ENCODE measurements at places on chromosomes 4 and X.

DNA sequence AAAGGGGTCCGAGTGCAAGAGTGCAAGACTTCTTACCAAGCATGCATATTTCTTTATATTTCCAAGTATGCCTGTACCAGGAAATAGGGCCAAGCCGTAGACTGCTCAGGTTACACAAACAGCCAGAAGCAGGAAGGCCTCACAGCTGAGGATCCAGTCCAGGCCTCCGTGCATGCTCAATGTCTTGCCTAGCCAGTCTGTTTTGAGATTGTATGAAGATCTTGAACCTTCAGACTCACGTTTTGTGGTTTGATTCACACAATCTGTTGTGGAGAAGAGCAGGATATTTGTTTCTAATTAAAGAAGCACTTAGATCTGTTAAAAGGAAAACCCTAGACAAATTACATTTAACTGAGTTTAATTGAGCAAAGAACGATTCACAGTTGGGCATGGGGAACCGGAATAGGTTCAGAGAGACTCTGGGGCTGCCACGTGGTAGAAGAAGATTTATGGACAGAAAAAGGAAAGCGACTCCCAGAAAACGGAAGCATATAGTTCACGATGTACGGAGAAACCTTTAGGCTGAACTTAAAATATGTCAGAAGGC, 1.2 kb downstream of the MGST2 start:
- peak; percentile 82 for DNase-seq

GRCh38 chr4:116064331-116064730, 950.9 kb upstream of the NDST4 start:
- no peak for DNase-seq

GRCh38 chr4:48939785-48940184, 33.2 kb upstream of the OCIAD2 start:
- no peak for DNase-seq

DNA sequence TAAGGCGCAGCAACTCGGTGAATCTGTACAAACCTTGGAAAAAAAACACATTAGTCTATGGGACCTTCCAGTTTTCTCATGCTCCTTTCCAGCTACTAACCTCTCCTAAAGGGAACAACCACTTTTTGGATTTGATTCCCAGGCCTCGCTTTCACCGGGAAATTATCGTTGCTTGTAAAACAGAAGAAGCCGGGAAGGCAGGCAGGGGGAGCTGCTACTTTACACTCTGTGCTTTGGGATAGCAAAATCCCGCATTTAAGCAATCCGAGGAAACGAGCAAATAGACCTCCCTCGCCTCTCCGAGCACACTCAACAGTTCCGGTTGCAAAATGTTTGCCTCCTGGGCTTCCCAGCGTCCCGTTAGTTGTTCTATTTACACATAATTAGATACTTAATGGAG, 1.2 kb downstream of the CD38 start:
- DNase-seq, result peak; percentile 44

DNA sequence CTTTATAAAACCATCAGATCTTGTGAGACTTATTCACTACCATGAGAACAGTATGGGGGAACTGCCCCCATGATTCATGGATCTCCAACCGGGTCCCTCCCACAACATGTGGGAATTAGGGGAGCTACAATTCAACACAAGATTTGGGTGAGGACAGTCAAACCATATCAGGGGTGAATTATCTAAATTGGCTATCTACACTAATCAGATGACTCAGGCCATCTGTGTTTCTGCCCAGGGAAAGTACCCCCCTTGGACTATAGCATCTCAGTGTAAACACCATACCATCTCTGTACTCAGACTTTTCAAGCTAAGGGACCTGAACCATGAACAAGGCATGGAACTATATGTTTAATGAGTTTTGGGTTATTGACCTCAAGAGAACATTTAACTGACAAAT, 76.8 kb downstream of the LNX1 start:
- DNase-seq, result no peak

- no peak for DNase-seq
Observed at GRCh38 chr4:168615294-168616065, 118.6 kb downstream of the PALLD start.

DNA sequence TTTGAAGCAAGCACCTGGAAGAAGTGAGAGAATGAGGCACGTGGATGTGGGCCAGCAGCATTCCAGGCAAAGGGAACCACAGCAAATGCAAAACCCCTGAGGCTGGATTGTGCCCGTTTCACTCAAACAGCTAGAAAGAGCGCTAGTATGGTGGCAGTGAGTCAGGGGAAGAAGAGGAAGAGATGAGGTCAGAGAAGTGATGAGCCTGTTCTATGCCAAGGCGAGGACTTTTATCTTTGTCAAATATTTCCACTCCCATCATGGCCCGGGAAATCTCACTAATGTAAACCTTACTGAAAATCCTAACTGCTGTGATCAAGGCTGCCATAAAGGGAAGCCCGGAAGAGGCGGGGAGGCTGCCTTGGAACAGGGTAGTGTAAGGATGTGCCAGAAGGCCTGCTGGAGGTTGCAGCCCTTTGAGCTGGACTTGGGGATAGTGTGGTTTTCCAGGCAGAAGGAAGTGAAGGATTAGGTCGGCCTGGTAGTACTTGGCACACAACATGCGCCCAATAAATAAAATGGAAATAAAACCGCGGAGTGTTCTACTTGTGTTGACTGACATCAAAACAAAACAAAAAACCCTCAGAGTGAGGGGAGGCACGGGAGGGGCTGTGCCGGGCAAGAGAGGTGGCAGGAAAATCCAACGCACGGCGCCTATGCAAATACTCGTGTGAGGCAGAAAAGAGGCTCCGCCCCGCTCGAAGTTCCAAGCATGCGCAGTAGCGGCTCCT, 1.2 kb upstream of the CDK16 start:
- DNase-seq, result peak; percentile 53

DNA sequence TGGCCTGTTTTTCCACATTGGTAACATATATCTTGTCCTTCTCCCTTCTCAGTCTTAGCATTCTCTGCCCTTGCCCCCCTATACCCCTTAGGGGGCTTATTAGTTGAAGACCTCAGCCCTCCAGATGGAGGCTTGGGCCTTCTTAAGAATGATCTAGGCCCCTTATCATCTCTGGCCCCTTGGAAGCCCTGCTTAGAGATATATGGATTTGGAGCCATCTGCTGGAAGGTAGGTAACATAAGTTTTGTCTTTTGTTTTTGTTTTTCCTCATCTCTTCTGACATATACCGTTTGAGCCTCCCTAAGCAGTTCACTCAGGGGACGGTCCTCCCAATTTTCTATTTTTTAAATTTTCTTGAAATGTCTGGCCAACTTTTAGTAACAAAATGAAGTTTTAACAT, 48.3 kb upstream of the NAP1L2 start:
- DNase-seq, result no peak

- no peak for DNase-seq
Observed at GRCh38 chr4:133131829-133132460, 17.1 kb upstream of the PCDH10 start.

GRCh38 chr4:3849140-3849539, 83.0 kb downstream of the ADRA2C start:
- no peak for DNase-seq

DNA sequence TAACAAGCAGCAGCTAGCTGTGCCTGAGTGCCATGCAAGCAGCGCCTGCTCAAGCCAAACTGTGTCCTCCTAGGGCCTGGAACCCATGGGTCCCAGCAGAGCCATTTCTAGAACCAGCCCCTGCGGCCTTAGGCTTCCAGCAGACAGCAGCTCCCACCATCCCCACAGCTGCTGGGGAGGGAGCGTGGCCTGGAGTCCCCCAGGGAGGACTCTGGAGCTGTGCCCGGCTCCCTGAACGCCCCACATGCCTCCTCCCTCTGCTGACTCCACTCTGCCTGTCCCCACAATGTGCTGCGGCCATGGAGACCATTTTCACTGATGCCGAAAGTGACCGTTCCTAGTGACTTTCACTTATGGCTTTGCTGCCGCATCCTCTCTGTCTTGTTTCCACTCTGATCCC, 45.9 kb downstream of the GAK start:
- DNase-seq, result no peak

DNA sequence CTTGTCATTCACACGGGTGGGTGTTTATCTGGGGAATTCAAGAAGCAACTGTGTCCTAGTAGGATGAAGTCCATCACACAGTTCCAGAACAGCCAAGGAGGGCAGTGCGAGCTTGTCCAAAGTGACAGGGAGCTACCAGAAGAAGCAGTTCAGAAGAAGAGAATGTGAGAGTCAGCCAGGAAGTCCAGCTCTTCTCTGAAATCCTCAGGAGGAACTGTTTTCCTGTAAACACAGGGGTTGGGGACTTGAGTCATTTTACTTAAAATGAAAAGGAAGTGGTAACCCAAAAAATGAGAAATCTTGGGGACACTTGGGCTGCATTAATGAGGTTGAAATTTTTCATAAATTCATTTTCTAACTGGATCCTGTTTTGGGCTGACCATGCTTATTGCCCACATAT, 8.2 kb upstream of the TLR10 start:
- peak; percentile 81 for DNase-seq

DNA sequence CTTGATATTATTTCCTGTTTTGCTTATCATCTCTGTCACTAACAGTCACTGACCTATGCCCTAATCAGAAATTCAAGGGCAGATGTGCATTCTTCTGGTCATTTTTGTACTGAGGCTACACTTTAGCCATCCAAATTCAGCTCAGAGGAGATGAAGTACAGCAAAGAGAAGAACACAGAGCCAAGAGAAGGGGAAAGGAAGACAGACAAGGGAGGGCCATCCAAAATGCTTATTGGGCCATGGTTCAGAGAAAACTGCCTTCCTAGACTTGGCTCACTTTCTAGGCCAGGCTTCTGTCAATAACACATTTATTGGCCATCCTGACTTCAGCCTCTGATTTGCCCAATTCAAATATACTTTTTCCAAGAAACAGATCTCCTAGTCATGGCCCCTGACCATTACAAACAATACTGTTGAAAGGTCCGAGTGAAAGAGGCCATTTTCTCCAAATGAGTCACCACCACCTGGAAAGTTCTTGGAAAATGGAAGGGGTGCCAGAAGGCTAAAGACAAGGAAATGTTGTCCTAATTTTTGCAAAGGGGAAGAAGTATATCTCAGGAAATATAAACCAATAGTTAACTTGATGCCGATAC, 56.4 kb downstream of the DCX start:
- DNase-seq, result no peak

GRCh38 chr4:4792466-4792865, 67.0 kb upstream of the MSX1 start:
- no peak for DNase-seq

DNA sequence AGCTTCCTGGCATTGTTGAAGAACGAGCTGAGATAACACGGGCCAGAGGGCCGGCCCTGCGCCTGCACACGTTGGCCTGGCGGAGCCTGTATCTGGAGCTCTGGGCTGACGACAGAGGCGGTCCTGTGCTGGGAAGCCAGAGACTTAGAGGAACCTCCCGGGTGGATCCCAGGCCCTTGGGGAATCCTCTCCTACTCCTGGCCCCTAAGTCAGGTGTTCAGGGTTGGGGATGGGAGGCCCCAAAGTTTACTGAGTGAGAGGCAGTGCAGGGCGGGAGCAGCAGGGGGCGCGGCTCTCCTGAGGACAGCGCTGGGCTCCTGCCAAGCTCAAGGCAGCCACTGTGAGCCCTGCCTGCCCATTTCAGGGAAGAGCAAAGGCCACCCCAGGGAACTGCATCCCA, 2.5 kb upstream of the HTRA3 start:
- peak; percentile 55 for DNase-seq

DNA sequence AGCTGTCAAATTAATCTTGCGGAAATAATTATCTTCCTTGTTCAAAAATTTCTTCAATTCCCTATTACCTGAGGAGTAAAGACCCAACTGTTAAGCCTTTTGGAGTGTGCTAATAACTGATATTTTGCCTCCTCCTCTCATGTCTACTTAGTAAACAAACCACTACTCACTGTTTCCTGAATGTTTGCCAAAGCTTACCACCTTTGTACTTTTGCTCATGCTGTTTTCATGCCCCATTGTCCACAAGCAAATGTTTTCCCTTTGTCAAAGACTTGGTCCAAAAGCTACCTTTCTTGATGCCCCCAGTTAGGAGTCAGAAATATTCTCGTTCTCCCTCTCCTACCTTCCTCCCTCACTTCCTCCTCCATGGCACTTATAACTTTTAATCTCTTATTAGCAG, 226.1 kb downstream of the ENOX2 start:
- DNase-seq, result no peak

DNA sequence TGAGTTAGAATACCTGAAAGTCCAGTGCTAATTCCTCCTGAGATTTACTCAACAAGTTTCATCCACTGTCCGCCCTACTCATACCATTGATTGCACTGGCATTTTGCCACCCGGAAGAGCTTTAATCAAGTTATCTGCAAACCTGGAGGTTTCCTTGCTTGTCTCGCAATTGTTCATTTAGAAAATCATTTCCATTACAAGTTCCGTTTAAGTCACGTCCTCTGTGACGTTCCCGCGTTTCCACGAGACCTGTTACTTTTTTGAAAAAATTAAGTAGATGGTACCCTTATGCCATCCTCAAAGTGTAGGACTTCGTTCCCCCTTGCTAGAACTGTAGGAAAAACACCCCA, 761 bp upstream of the FRYL start:
- DNase-seq, result peak; percentile 6

DNA sequence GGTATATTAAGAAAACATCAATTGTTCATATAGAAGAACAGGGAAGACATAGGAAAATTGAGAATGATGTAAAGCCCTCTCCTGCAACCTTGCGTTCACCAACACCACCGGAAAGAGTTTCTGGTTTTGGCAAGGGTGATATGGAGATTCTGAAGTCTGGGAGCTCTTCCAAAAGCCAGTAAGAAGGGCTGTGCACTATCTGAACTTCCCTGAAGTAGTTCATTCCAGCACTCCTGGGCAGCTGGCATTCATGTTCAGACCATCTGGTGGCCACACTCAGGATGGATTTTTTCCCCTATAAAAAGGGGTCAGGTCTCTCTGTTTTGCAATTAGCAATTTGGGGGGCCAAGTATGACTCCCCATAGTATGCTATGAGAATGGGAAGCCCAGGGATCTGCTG, 15.4 kb upstream of the TLR2 start:
- DNase-seq, result no peak

DNA sequence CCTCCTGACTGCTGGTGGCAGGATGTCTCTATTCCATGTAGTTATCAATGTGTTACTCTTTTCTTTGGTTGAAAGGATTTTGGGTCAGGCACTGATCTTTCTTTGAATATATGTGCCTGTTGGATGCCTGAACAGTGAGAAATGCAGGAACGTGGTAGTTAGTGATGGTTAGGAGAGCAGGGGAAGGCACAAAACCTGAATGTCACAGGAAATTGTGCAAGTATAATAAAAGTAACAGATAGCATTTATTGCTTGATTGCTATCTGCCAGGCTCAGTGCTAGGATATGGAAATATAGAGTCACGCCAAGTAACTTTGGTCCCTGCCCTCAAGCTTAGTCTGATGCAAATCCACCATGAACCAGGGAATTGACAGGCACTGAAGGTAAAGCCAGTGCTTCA, 219.8 kb upstream of the FAT1 start:
- DNase-seq, result no peak
